ENCODE measurements at places on chromosomes 3 and 15. TPM values are rescaled to one million over a fixed set of nuclear protein-coding genes. Genes with fewer than 3 reads are reported as not detected.

The KIF7 gene
- 22.9 TPM for total RNA-seq

GRCh38 chr3:53753518-53754183 is 92.6 kb downstream of the CHDH start:
- no peak overlapping the region for H3K4me3 ChIP-seq
- no peak overlapping the region for H3K27ac ChIP-seq
- H3K27me3 ChIP-seq: peaks cover 6% of the 10 kb centered on the region
- no peak for DNase-seq

DNA sequence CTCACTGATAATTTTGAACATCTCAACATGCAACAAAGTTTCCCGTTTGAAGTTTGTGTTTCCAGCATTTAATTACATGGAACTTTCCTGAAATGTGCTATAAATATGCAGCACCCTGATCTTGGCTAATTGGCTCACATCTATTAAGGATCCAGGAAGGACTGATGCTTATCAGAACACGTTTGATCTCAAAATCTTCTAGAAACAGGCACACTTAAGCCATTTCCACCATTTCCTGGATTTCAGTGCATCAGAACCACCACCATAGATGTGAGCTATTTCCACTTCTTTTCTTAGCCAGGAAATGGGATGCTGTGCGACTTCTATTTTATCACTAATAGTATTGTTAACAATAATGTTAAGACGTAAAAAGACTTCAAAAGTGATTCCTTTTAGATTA is 228.9 kb downstream of the FEZF2 start:
- no peak overlapping the region for H3K4me3 ChIP-seq
- peaks cover 3% of the 10 kb centered on the region for H3K4me1 ChIP-seq
- no peaks in the 10 kb centered on the region for H3K27me3 ChIP-seq
- peaks cover 4% of the 10 kb centered on the region for H3K36me3 ChIP-seq
- no peak overlapping the region for H3K27ac ChIP-seq

The SLC24A5 gene
- total RNA-seq: not detected

- no peak overlapping the region for H3K27ac ChIP-seq
- H3K36me3 ChIP-seq: peaks cover 69% of the 10 kb centered on the region
- no peak for DNase-seq
- no peaks in the 10 kb centered on the region for H3K4me1 ChIP-seq
- H3K4me3 ChIP-seq: no peak overlapping the region
- H3K27me3 ChIP-seq: no peaks in the 10 kb centered on the region
These were observed 10.8 kb downstream of the TRNT1 start for GRCh38 chr3:3137526-3137925.

DNA sequence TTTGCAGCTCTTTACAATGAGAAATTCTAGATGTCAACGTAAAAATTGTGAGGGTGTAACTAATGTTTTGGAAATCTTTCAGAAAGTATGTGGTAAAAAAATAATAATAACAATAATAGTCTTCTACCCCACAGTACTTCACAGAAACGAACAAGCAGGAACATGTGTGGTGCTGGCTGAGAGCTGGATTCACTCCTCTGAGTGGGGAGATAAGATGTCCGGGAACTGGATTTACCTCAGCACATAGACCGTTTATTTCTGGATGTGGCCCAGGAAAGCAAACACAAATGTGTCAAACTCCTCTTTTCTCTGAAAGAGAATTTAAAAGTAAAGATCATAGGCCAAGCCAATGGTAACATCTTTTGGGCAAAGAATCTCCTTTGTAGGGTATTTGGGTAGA is 103.4 kb downstream of the SLC49A4 start:
- H3K36me3 ChIP-seq: no peaks in the 10 kb centered on the region
- no peaks in the 10 kb centered on the region for H3K4me1 ChIP-seq
- H3K27me3 ChIP-seq: no peaks in the 10 kb centered on the region
- no peak overlapping the region for H3K4me3 ChIP-seq

The TEX9 gene
- 8.2 TPM for total RNA-seq

DNA sequence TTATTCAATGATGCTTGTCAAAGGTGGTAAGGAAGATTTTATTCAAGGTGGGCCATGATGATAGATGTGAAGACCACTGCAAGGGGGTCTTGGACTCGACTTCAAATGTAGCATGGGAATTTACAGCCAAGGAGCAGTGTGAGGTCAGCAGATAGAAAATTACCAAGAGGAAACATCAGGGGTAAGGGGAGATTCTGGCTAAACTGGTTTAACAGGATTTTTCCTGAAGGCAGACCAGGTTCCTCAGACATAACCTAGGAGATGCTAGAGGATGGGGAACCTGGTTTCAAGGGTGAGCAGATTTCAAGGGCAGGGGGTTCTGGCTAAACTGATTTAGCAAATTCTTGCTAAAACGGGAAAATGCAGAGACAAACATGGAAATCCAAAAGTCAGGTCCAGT is 464.9 kb downstream of the TAFA4 start:
- H3K27me3 ChIP-seq: no peaks in the 10 kb centered on the region
- no peaks in the 10 kb centered on the region for H3K4me1 ChIP-seq
- H3K36me3 ChIP-seq: no peaks in the 10 kb centered on the region

- no peaks in the 10 kb centered on the region for H3K27me3 ChIP-seq
- no peak overlapping the region for H3K4me3 ChIP-seq
- no peak overlapping the region for H3K27ac ChIP-seq
- no peak for DNase-seq
- H3K4me1 ChIP-seq: no peaks in the 10 kb centered on the region
- no peaks in the 10 kb centered on the region for H3K36me3 ChIP-seq
These were observed 29.6 kb downstream of the STAC start for GRCh38 chr3:36409862-36410261.

The TMCO5A gene
- not detected for total RNA-seq

DNA sequence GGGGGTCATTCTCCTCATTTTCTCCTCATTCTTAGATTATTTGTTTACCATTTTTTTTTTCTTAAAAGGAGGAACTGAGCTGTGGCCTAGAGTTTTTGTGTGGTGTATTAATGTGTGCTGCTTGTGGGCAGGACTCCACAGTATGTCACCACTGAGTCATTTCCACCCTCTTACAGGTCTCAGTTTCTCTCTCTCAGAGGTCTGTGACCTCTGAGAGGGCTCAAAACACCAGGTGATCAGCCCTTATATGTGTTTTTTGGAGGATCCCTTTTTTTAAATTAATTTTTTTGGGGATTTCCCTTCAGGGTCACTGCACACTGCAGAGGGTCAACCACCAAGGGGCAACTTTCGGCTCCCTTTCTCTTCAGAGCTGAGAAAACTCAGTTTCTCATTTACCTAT is 166.4 kb downstream of the SUCNR1 start:
- no peak overlapping the region for H3K4me3 ChIP-seq
- H3K27me3 ChIP-seq: no peaks in the 10 kb centered on the region
- H3K4me1 ChIP-seq: no peaks in the 10 kb centered on the region
- H3K27ac ChIP-seq: no peak overlapping the region
- DNase-seq: no peak

DNA sequence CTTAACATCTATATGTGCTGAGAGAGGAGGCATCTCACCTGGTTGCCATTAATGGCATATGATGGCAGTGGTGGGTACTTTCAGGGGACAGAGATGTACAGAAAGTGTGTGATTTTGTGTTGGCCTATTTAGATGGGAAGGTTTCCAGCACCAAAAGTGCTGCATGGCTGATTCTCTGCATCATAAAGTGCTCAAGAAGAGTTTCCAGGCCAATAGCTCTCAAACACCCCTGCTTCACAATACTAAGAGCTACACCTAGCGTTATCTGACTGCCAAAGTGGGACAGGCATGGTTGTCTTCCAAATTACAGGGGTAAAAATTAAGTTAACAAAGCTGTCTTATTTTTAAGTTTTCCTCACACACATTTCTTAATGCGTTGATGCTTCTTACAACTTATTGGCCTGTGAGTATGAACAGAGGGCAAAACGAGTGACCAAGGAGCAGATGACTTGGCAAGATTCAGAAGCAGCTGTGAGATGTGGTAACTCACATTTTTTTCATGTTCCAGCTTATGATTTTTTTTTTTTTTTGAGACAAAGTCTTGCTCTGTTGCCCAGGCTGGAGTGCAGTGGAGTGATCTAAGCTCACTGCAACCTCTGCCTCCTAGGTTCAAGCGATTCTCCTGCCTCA is 41.4 kb upstream of the VEPH1 start:
- H3K27me3 ChIP-seq: no peaks in the 10 kb centered on the region
- H3K36me3 ChIP-seq: no peaks in the 10 kb centered on the region
- H3K4me1 ChIP-seq: no peaks in the 10 kb centered on the region
- DNase-seq: no peak

The GOLGA6L10 gene
- 4.1 TPM for total RNA-seq

GRCh38 chr15:82140886-82141285 is 95.1 kb upstream of the MEX3B start:
- peaks cover 11% of the 10 kb centered on the region for H3K4me1 ChIP-seq
- no peak overlapping the region for H3K4me3 ChIP-seq
- H3K36me3 ChIP-seq: peaks cover 45% of the 10 kb centered on the region
- H3K27ac ChIP-seq: no peak overlapping the region
- H3K27me3 ChIP-seq: no peaks in the 10 kb centered on the region
- no peak for DNase-seq

The IL17RE gene
- 1.2 TPM for total RNA-seq

The CDC25A gene
- total RNA-seq: 50.9 TPM

GRCh38 chr3:27661797-27662196 is 60.3 kb downstream of the EOMES start:
- no peak overlapping the region for H3K27ac ChIP-seq
- H3K4me1 ChIP-seq: no peaks in the 10 kb centered on the region
- H3K36me3 ChIP-seq: no peaks in the 10 kb centered on the region
- DNase-seq: no peak
- no peaks in the 10 kb centered on the region for H3K27me3 ChIP-seq
- H3K4me3 ChIP-seq: no peak overlapping the region

DNA sequence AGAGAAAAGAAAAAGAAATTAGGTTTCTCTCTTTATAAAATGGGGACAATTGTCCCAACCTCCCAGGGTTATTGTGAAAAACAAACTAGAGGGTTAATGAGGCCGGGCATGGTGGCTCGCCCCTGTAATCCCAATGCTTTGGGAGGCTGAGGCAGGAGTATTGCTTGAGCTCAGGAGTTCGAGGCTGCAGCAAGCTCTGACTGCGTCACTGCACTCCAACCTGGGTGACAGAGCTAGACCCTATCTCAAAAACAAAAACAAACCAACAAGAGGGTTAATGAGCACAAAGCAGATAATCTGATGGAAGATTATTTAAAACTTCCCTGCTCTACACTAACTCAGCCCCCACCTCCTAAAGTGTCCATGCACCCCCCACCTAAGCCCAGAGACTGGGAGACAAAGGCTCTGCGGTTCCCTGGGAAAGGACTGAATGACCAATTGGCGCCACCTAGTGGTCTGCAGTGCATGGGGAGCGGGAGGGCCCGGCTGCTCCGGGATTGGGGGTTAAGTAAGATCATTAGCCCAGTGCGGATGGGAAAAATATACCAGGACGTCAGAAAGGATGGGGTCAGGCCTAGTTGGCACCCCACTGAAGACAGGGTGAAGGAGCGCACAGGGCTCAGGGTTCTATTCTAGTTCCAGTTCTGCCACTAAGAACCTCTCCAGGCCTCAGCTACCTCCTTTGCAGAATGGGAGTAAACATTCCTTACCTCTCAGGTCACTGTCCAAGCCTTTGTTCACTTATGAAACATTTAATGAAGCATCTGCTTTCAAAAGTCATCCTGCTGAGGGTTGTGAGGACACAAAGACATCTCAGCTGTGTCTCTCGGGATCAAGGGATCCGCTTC is 15.6 kb downstream of the PIF1 start:
- H3K27me3 ChIP-seq: no peaks in the 10 kb centered on the region
- peak; percentile 96 for DNase-seq
- no peaks in the 10 kb centered on the region for H3K36me3 ChIP-seq
- H3K4me1 ChIP-seq: peaks cover 19% of the 10 kb centered on the region

GRCh38 chr15:93158097-93158900 is 69.3 kb upstream of the RGMA start:
- H3K27ac ChIP-seq: no peak overlapping the region
- H3K4me3 ChIP-seq: no peak overlapping the region
- no peak for DNase-seq
- H3K4me1 ChIP-seq: peaks cover 4% of the 10 kb centered on the region
- H3K27me3 ChIP-seq: no peaks in the 10 kb centered on the region
- H3K36me3 ChIP-seq: no peaks in the 10 kb centered on the region
